ENCODE measurements at places on chromosomes 1 and 21.

DNA sequence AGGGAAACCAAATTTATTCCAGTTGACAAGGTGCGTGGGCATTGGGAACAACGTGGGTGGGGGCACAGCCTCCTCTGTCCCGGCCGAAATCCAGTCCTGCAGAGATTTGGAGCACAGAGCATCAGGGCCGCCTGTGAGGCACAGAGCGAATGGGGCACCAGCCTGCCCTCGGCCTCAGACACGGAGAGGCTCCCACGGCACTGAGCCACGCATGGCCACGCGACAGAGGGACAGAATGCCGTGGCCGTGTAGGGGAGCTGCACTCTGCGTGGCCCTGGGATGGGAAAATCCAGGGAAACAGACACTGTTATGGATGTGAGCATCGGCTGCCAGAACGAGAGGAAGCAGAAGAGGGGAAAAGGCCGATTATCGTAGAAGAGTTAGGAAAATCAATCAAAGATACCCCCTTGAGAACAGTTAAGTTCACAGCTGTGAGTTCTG, 13.5 kb upstream of the C1orf159 start:
- no peak for DNase-seq

DNA sequence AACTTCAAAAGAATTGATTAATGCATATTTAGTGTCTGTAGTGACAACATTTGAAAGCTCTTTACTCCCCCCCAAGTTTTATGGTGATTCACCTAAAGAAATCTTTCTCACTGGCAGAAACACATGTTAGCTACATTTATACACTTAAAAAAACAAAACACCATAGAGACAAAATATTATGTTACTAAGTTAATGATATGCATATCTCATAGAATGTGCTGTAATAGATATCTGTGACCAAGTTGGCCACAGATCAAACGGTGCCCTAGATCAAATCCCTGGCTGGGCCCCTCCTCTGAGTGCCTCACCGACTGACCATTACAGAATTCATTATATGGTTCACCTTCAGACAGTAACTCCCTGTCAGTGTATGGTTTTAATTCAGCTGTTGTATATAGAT, 322.1 kb upstream of the LYPLAL1 start:
- DNase-seq = no peak

- no peak for DNase-seq
These were observed 343.3 kb upstream of the KAZN start for GRCh38 chr1:14255233-14255632.

DNA sequence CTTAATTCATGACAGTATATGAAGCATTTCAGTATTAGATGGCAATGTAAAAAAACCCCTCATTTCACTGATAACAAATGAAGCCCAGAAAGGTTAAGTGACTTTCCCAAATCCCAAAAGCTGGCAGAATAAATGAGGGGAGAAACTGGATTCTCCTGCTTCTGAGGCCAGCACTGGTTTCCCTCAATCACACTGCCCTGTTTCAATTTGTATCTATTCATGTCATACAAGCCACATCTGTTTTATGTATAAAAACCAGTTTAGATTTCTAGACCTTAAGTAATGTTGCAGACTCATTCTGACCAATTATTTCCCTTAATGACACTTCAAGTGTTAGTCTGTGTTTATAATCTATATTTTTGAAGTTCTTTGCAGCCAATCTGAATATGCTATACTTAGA, 16.8 kb downstream of the PLPPR4 start:
- DNase-seq = no peak

DNA sequence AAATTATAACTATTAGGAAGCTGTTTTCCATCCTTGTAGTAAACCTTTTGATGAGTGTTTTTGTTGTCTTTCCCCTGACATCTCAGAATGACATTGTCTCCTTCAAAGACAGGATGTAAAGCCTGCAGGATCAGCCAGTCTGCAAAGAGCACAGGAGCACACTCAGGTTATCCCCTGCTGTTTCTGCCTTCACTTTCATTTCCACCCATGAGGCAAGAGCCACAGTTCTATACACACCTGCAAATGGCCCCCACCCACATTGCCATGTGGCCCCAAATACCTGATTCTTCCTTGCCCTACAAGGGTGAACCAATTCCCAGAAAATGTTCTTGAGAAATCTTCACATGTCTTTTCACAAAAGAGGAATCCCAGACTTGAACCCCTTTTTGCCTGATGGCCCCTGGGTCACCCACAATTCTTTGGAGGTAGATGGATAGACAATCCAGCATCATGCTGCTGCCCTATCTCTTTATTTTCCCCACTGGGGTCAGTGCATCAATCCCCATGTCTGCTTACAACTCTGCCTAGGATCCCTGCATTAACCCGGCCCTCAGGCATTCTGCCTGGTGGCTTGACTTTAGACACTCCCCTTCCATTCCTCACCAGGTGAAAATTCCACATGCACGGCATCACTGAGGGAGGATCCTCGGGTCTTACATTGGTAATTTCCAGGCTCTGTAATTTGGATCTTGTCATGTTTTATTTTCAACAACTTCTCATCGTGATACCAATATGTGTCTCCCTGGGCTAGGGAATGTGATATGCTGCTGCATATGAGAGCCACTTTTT, 2.6 kb downstream of the FCRL3 start:
- no peak for DNase-seq

DNA sequence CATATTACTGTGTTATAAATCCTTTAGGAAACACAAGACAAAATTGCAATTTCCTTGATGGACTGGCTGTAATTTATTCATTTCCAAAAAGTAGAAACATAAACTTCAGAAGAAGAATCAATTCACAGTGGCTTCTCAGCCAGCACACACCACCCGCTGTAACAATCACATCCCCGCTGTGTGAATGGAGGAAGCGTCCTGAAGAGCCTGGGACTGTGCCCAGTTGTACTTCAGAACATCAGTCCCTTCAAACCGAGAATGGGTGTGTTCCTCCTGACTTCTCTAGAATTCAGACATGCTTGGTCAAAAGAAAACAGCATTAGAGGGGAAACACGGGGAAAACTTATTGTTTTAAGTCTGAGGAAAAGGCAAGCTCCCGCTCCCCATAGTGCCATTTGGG, 28.8 kb upstream of the CD84 start:
- no peak for DNase-seq

DNA sequence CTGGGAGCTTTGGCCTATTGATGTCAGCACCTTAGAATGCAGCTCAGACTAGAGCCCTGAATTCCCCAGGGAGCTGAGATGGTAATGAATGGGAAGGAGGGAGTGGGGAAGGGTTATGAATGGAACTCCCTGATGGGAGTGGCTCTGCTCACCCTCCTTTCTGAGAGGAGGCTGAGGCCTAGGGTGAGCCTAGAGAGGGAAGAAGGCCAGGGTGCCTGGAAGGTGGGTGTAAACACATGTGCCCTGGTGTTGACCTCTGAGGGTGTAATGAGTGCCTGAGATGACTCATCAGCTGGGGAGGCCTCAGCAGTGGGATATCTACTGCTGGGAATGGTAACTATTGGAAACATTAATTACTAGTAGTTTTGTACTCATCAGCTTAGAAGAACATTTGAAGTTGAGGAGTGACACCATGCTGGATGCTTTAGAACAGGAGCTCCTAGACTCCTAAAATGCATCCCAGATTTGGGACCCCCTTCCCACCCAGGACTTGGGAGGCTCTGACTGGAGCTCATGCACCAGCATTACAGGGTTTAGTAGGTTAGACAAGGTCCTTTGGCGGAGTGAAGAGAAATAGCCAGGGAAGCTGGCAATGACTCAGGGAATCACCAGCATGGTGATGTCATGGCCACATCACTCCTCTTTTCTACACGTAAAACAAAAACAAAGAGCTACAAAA, 16.0 kb upstream of the PIGV start:
- DNase-seq = no peak

DNA sequence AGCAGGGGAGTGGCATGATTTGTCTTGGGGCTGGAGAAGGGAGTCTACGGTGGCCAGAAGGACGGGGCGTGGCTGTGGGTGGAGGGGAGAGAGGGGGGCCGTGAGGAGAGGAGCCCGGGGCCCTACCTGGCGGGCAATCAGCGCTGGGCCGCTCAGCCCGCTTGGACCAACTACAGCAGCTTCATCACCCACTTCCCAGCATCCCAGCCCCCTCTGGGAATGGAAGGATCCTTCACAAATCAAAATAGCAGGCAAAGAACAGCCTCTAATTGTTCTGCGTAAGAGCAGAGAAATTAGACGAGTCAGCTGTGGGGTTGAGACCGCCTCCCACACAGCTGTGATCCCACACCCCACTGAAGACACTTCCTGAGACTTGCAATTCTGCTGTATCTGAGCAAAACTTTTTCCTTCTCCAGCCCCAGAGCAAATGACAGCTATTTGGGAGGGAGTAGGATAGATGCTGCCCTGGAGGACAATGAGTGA, 43.5 kb downstream of the OPRD1 start:
- DNase-seq = no peak

- DNase-seq = no peak
These were observed 24.6 kb downstream of the RUNX3 start for GRCh38 chr1:24905355-24905978.

GRCh38 chr1:3422638-3423037, 31.8 kb upstream of the ARHGEF16 start:
- DNase-seq = no peak

GRCh38 chr1:156711011-156711817, 5.8 kb upstream of the CRABP2 start:
- DNase-seq = no peak

DNA sequence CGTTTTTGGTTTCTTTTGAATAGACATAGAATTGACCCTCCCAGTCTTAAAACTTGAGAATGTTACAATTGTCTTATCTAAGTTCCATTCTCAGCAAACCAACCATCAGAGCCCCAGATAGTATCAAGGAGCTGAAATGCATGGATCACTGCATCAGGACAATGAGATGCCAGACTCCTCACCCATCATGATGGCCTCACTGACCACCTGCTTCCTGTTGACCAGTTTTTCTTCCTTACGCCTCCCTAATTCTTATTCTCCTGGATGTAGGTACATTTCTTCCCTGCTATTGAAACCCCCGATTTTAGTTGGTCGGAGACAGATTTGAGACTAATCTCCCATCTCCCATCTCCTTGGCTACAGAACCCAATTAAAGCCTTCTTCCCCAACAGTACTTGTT, 17.7 kb downstream of the MATN1 start:
- no peak for DNase-seq

DNA sequence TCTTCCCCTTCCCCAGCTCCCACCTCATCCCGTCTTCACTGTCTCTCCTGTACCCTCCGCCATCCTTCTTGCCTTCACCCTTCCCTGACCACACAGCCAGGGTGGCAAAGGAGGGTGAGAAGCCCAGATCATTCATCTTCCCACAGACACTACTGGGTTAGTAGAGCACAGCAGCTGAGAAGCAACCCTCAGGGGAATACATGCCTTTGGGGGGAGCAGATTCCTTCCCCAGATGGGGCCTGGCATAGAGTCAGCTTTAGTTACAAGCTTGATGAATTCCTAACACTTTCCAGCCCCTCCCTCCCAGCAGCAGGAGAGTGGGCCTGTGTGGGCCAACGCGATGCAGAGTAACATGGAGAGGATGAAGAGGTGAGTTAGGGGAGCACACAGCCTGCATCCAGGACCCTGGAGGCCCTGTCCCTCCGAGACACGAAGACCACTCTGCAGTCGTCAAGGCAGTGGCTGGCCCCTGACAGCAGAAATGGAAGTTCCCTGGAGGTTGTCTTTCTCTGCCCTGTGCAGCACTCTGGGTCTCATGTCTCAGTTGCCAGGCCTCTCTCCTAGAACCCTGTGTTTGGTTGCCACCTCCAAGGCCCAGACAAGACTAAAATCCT, 8.8 kb upstream of the BTG2 start:
- DNase-seq = no peak

- DNase-seq = no peak
These were observed 100.4 kb downstream of the FGGY start for GRCh38 chr1:59397139-59397858.

DNA sequence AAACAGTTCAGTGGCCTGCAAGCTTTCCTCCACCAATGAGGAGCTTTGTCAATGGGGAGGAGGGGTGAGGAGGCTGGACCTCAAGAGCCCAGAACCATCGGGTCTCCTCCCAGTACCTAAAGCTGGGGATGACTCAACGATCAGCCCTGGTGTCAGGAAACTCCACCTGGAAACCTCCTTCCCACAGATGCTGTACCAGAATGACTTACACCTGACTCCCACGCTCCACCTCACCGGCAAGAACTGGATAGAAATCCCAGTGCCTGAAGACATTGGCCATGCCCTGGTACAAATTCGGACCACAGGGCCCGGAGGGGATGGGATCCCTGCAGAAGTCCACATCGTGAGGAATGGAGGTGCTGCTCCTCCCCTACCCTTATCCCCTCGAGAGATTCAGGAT, 11.4 kb downstream of the TMEM81 start:
- no peak for DNase-seq

DNA sequence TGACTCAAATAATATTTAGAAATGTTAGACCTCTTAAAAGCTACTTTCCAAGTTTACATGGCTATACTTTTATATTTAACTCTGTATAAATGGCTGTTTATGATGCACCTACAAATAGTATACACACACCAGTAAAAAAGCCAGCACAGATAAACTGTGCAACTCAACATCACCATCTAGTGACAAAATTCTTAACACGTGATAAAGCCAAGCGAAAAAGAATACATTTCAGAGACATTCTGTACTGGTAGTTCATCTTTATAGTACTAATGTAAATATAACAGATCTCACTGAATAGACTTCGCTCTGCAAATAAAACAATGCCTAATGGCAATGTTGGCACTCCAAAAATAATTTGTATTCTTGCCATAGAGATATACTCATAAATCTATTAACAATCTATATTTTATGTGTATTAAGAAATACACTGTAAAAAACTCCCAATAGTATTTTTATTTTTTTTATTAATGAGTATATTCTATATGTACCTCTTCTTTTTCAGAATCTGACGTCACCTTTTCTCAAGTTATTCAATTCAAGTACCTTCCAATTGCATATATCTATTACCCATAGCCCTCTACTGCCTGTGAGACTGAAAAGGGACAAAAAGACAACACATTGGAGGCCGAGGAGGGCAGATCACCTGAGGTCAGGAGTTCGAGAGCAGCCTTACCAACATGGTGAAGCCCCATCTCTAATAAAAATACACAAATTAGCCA, 100.2 kb downstream of the DPYD start:
- DNase-seq = no peak

DNA sequence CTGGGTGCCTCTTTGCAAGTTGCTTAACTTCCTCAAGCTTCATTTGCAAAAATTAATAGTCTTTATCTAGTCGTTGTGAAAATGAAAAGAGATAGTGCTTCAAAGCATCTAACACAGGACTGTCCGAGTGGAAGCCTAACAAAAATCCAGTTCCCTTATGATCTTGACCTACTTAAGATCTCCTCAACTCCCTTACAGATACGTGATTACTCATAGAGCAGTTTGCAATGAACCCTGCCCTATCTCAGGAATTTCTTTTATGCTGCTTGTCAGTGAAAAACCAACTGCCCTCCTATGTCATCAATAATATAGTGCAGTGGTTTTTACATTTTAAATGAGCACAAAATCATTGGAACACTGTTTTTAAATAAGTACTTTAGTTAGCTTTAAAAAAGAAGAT, 314.3 kb downstream of the BACH1 start:
- no peak for DNase-seq

- no peak for DNase-seq
These were observed 26.4 kb upstream of the SMYD3 start for GRCh38 chr1:246533371-246533905.

GRCh38 chr1:155976913-155977689, 1.2 kb downstream of the ARHGEF2 start:
- DNase-seq = no peak
